ENCODE measurements at places on chromosomes 6 and 20.

DNA sequence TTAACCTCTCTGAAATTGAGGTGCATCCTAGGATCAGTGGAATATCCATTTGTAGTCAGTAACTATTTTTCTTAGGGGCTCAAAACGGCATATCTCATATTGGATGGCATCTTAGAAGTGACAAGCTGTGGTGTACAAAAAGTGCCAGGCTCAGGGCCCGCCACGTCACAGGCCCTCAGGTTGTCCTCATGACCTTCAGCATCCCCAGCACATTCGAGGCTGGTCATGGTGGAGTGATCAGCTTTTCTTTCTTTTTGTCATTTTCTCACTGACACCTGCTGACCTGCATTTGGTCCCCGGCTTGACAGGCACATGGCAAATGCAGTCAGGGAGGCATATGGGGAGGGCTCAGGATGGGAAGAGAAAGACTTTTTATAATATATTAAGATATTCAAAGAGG lies 7.1 kb upstream of the E2F1 start:
- DNase-seq, result no peak

- DNase-seq, result no peak
These were observed 267.7 kb downstream of the HAO1 start for GRCh38 chr20:7672571-7672970.

DNA sequence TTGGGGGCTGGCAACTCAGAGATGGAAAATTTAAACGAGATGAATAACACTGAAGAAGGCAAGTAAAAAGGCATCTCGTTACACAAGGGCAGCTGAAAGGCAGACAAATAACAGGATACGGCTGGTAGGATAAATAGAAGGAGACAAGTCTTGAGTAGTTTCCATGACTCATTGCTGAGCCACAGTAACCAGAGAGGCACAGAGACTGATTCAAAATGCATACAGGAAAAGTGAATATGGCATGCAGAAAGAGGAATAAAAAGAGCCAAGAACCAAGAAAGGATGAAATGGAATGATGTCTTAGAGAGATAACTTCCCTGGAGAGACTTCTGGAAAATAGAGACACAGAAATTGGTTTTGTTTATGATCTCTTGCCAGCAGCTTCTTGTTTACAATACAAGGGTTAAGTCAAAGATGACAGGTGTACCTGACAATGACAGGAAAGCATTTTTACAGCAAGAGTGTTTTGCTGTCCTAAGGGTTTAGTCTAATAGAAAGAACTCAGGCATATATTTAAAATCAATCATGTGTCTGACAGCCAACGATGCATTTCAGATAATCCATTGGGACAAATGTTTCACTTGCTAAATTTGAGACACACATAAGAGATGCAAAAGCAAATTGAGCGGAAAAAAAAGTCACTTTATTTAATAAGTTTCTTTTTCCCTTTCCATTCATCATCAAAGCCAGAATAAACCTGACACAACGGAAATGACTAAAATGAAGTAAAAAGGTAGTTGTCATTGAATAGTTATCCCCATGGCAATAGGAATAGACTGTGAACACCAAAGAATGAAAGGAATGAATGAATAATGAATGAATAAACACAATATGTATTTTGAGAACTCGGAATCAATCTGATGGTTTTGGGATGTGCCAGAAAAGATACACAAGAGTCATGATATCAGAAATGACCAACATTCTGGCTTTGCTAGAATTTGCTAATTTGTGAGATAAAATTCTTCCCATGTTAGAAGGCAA lies 68.0 kb upstream of the KCNQ5 start:
- DNase-seq, result no peak

DNA sequence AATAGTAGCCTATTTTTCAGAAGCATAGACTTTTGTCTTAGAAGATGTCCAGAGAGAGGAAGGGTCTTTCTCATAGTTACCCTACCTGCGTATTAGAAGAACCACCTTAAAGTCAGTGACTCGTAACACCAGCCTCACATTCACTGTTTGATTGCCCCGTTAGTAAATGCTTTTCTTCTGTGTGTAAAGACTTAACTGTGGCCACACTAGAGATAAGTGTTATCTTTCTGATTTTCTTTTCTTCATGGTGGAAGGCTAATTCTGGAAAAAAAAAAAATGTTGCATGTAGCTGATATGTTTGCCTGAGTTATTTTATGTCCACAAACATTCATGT lies 83.9 kb downstream of the SAMD3 start:
- DNase-seq, result no peak

DNA sequence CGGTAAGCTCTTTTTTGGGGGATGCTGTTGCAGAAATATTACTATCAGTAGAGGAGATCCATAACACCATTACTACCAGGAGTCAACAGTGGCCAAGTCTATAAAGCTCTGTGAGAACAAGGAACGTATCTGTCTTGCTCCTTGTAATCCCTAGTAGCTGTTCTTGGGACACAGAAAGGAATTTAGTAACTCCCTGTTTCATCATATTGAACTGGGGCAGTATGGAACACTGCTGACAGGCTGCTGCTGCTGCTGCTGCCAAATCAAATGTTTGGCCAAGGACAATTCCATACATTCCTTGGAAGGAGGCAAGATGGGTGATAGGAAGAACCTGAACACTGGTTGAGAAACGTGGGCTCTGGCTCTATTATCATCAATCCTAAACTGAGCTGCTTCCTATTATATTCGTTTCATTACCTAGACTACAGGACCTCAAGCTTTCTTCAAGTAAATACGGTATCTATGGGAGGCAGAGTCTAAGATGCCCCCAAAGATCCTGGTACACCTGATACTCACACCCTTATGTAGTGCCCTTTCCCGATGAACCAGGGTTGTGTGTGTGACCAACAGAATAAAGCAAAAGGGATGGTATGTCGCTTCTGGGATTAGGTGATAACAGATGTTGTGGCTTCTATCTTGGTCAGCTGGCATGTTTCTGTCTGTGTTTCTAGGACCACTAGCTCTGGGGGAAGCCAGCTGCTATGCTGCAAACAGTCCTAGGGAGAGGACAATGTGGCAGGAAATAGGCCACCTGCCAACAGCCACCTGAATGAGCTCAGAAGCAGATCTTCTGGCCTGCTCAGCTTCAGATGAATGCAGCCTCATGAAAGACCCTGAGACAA lies 39.5 kb downstream of the ELOVL5 start:
- DNase-seq, result no peak

DNA sequence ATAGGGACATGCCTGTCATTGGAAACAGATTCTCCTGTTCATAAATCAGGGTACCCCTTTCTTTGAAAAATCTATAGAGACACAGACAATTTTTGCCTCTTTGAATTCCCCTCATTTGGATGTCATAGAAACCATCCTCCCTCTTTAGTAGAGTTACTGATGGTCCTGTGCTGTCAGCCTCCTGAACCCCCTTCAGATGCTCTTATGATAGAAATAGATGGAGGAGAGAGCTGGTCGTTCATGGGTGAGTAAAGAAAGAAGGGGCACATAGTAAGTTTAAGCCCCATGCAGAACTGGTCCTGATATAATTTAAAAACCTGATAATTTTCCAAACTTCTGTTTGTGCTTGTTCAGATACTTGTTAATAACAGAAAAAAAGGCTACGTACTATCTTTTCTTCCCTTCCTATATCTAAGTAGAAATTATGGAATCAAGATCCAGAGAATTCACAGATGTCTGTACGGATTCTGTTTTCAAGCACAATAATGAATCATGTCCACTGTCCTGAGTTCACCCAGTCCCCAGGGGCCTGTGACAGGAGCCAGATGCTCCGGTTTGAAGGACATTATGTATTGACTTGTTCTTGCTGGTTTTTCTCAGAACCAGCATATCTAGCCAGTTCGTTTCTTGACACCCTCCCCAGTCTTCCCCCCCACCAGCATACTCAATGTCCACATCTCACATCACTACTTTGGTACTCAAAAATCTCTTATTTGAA lies 78.1 kb downstream of the NCOA7 start:
- no peak for DNase-seq

GRCh38 chr6:169989594-169989993 lies 238.2 kb downstream of the ERMARD start:
- no peak for DNase-seq

GRCh38 chr6:81031416-81031815 lies 721.1 kb downstream of the TENT5A start:
- no peak for DNase-seq

DNA sequence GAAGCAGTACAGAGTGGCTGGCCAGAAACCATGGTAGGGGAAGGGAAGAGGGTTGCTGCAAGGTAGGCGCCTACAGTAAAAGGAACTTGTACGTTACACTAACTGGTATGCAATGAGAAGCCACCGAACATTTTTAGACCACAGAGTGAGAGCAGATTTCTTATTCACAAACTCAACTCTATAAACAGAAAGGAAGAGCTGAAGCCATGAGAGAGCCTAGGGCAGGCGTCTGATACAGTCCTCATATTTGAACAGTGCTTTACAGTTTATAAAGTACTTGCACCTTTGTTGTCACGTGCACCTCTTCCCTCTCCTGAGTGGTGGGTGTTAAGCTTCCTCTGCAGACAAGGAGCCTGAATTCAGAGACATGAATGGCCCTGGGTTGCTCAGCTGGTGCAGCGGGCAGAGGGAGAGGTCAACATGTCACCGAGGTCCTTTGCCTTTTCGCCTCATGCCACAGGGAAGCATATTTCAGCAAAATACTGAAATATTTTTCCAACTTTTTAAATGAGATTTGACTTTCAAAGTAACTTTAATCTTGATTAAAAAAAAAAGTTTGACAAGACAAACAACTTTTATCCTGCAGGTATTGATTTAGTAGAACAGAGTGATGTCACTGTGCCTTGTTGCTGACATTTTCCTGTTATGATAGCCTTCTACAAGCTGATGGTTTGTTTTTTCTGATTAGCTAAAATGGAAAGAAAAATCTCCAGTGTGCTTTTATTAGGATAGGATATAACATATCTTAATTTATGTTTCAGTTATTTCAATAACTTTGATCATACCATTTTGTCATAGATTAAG lies 23.8 kb downstream of the UST start:
- DNase-seq, result no peak

DNA sequence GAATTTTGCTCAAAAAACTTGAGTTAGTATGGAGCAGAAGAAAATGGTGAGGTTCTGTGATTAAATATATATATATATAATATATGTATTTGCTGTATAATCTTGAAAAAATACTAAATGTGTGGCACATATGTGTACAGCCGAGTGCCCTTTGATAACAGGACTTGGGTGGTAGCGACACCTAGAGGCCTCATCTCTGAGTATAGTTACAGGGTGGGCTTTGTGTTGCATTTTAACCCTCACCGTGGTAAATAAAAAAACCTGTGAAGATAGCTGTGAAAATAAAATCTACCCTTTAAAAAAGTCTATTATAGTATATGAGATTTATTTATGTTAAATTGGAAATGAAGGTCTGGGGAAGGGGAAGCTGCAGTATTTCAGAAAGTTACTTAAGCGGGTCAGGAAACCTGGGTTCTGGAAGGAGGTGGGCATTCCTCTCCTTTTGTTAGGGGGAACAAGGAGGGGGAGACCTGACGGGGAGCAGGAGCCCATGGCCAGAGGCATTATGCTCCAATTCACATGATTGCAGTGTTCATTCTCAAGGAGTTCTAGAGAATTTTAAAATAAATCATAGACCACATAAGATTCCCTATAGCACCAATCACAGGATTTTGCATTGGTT lies 82.7 kb downstream of the SH3BGRL2 start:
- DNase-seq, result peak; percentile 30

DNA sequence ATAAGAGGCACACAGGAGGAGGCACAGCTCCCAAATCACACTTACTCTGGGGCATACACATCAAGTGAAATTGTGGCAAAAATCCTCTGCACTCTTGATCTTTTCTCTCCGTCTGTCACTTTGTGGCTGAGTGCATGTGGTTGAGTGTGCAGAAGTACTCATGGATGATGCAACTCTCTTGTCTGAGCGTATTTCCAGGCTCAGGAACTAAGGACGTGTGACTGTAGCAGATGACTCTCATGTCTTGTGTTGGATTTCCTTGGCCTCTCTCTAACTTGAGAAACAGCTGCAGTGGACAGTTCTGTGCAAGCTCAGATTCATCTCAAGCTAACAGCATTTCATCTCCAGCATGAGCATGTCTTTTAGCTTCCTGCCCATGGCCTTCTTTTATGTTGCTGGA lies 245.4 kb upstream of the FLRT3 start:
- no peak for DNase-seq

- DNase-seq, result no peak
These were observed 2.4 kb upstream of the BPIFA2 start for GRCh38 chr20:33165416-33166055.

- no peak for DNase-seq
These were observed 66.5 kb upstream of the SCP2D1 start for GRCh38 chr20:18747090-18747489.

GRCh38 chr20:36833275-36834020 lies 42.5 kb upstream of the TLDC2 start:
- DNase-seq, result no peak

DNA sequence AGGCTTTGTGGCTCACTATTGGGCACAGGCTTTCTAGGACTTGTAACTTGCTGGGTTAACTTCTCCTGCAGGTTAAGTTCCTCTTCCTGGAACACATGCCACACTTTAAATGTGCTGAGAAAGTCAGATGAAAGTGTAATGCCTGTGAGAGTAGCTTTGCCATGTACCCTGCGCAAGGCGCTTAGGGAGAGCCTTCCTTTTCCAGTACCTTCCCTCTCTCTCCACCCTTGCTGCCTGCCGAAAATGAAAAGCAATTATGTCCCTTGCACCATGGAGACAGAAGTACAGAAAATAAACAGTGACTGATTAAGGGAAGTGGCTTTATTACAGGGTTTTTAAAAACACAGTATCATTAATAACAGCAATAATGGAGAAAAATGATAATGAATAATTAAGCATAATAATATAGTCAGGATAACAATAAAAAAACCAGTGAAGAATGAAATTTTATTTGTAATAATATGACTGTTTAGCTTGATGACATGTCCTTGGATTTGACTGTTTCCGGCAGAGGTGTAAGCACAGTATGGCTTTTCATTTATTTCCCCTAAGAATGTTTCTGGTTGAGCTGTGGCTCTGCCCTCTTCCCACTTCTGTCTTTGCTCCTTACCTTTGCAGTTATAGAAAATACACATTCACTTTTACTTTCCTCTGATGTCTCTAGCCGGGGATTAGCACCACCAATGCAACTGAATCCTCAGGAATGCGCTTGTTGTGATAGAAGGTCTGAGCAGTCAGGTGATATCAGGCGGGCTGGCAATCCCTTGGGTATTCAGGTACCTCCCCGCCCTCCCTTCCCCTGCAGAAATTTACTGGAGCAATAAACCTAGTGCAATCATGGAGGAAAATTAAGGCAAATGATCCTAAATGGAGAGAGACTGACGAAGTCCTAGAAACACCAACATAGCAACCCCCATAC lies 472.3 kb upstream of the CITED2 start:
- DNase-seq, result no peak

- no peak for DNase-seq
These were observed 139.0 kb upstream of the JAG1 start for GRCh38 chr20:10812759-10813327.

All from activated CD8-positive, alpha-beta memory T cell treated with anti-CD3 and anti-CD28 coated beads for 1 hour (primary cell).